ENCODE measurements at places on chromosomes 4 and X.
A peak's percentile ranks its signal among the peaks of the same experiment; 100 is the strongest.

DNA sequence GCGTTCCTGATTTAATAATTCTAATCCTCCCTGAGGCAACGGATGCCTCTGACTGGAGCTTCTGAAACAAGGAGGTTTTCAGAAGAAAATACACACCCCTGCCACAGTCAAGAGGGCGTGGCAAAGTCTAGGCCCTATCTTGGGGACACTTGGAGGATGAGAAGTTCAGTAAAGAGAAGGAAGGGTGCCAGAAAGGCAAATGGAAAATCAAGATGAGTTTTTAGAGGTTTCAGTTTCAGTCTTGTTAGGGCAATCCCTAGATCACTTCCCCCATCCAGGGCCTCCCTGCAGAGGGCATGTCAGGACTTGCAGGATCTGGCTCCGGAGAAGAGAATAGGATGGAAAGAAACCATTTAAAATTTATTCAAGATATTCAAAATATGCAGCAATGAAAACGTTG, 28.5 kb upstream of the FGF2 start:
- DNase-seq, result peak; percentile 54

- no peak for DNase-seq
These were observed 262.9 kb upstream of the IL1RAPL1 start for GRCh38 chrX:28324321-28324721.

- DNase-seq, result no peak
These were observed 112.1 kb downstream of the NR3C2 start for GRCh38 chr4:148330161-148330560.

GRCh38 chr4:38424151-38424871, 239.7 kb upstream of the KLF3 start:
- no peak for DNase-seq

DNA sequence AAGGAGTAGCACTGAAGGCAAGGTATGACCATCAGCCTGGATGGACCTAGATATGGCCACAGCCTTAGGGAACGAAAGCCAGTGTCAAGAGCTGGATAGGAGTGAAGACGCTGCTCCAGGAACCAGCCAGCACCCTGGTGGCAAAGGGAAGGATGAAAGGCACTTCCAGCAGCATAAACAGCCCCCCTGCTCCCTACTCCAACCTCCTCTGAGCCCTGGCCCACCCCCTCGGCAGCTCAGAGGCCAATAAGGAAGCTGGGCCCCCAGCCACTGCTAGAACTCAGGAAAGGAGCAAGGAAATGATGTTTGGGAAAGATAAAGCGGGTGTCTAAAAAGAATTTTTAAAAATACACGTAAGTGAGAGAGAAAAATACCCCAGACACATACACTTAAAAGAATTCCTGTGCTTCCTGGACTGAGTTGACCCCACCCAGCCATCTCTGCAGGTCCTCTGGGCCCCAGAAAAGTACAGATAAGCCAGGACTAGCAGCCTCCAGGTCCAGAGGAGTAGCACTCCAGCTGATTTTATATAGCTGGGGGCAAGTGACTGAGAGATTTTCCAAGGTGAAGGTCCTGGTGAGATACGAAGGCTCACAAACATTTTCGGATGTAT, 170.4 kb downstream of the SHROOM4 start:
- no peak for DNase-seq

- no peak for DNase-seq
These were observed 708.1 kb downstream of the GLUD2 start for GRCh38 chrX:121755541-121755940.

GRCh38 chr4:1113311-1114009, at the start of gene RNF212:
Gene RNF212 (minus strand): TSS chr4:1113564. CDS start chr4:1113464, 100 bp downstream.
- DNase-seq, result no peak

DNA sequence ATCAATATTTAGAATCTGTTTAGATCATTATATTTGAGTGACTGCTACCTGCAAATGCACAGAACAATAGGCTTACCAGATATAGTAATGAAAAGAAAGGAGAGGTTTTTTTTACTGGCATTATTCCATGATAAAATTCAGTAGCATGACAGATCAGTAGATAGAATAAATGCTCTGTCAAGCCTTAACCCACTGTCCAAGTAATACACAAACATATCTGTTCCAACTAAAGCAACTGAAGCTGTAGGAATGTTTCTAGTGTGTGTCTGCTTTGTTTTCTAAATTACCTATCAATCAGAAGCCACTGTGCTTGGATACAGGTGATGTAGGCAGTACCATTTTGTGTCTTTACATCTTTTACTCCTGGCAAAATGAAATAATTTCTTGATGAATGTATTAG, 604.6 kb downstream of the PCDH7 start:
- no peak for DNase-seq

GRCh38 chr4:108702960-108703359, 52.6 kb downstream of the OSTC start:
- no peak for DNase-seq

DNA sequence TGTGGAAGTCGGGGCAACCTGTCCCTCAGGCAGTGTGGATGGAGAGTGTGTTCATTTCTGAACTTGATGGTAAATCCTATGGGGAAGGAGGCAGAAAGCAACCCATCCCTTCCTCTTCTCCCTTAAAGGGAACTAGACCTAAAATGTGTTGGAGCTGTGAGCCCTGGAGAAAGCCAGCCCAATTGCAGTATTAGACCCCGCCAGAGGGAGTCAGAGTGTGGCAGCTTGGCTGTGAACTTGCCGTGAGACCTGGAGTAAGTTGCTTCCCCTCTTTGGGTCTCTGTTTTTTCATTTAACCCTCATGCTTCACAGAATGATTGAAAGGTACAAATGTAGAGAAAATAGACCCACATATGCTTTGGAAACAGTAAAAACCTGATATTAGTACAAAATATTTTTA, 108.7 kb upstream of the PAK3 start:
- no peak for DNase-seq

- DNase-seq, result no peak
These were observed 209.7 kb upstream of the NPY2R start for GRCh38 chr4:154998773-154999172.

- peak; percentile 34 for DNase-seq
These were observed 13.9 kb downstream of the TMEM165 start for GRCh38 chr4:55409468-55410171.

DNA sequence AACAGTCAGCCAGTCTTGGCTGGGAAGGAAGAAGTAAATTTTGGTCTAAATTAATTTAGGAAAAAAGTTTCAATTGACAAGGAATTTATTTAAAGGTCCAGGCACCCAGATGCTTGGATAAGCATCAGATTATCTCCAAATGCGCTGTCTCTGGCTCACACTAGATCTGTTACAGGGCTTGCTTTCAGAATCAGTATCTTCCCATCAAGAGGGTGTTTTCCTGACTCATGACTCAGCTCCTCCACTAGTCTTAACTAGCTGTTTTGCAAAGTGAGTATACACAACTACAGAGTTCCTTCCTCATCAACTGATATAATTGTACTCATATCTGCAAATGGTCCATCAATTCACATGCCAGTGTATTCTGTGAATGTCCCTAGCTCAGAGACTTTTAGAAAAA, 482.1 kb upstream of the CPEB2 start:
- no peak for DNase-seq

GRCh38 chr4:153522802-153523094, 56.6 kb downstream of the TMEM131L start:
- DNase-seq, result no peak

DNA sequence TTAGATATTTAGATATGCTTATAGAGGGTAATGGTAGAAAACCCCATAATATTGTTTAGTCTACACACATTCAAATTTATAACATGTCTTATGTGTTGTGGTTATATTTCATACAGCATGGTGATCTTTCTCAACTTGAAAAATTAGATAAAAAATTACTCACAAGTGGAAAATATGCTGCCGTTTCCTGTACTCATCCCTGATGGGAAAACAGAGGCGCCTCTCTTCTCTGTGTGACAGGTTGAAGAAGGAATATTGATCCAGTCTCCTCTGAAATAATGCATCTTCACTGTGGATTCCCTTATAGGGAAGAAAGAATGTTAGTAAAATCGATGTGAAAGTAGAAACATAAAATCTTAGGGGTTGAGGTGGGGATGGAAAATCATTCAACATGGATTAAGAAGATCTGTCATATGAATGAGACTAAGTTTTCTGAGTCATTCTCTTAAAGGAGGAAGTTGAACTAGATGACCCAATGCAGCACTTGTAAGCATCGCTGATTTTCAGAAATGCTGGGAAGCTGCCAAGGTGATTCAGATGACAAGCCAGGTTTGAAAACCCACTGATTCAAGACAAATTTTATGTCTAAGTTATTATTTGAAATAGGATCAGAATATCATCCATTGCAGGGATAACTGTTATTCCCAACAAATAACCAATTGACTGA, 70.7 kb downstream of the ANKRD50 start:
- DNase-seq, result no peak

DNA sequence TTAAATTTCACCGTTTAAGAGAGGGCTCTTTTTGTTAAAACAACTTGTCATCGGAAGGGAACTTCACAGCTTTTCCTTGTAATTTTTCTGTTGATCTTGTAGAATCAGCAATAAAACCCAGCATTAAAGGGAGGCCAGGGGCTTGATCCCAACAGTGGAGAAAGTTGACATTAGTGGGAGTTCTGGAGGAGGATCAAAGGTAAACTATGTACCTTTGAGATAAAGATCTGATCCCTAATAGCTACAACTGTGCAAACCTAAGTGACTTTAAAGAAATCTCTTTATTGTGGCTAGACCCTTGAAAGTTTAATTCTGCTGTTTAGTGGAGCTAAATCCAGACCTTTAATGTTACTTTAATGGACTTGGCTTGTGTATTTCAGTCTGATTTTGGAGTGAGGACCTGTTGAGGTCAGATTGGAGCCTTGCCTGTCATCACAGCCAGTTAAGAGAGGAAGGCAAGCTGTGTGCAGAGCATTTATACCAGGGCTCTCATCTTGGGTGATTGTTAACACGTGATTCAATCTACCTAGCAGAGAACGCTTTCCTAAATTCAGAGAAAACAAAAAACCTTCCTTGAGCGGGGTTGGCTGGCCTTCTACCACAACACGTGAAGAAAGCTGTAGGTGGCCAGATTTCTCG, 1.7 kb downstream of the DOCK11 start:
- DNase-seq, result no peak

DNA sequence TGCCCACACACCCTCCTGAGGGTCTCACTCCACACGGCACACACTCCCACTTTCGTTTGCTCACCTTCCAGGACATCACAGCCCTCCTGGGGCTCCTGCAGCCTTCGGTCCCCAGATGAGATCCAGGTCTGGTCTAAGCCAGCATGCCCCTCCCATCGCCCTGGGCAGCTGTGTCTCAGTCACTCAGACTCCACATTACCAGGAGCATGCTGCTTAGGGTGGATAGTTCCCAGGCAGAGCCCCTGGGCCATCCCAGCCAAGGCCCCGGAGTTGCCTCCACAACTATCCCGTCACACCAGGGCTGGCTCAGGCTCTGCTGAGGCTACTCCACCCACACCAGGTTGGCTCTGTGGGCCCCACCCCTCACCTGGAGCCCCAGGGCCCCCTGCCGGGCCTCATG, 50.4 kb upstream of the PSAPL1 start:
- DNase-seq, result no peak

- peak; percentile 16 for DNase-seq
These were observed 2.7 kb upstream of the TMSB4X start for GRCh38 chrX:12972243-12972642.

GRCh38 chr4:108651014-108651791, 804 bp downstream of the OSTC start:
- DNase-seq, result no peak

- no peak for DNase-seq
These were observed 1122.9 kb upstream of the PCDH10 start for GRCh38 chr4:132026166-132026565.

- no peak for DNase-seq
These were observed 37.8 kb downstream of the NPNT start for GRCh38 chr4:105933083-105933482.

DNA sequence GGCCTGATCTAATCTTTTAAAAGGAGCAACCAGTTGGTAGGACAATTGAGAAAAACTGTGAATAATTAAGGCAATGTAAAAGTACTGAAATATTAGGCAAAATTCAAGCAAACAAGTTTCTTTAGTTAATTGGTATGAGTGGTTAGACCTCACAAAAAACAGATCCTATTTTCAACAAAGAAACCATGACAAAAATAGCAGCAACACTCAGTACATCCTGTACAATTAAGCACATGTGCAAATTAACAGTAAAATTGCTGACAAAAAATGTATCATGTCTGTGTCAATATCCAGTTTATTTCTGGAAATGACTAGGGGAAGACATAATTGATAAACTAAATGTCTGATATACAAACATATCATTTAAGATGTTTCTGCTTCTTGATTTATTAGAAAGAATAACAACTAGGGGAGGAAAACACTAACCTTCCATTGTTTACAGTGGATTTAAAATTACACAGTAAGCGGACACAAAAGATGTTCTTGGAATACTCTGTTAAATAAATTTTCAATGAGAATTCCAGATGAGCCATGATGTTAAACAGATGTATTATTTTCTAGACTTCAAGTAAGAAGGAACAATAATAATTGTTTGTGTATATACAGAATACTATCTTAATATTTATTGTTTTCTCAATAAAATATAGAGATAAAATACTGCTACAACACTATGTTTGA, 638.9 kb downstream of the SPRY1 start:
- no peak for DNase-seq

DNA sequence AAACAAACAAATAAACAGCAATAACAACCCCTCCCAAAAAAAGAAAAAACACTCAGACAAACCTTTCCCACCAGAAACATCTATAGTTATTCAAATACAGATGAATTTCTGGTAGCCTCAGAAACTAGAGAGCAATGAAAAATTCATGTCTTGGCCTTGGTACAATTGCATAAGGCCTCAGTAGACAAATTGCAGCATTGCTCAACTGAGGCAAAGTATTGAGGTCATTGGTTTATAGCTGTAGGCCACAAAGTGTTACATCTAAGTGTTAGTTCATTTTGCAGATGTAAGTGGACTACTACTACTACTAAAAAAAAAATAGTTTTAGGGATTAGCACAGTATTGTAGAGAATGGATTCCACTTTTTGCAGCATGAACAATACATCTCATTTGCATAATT, 2268.3 kb downstream of the ARAP2 start:
- no peak for DNase-seq

GRCh38 chrX:22409418-22409817, 136.7 kb downstream of the CBLL2 start:
- DNase-seq, result no peak

DNA sequence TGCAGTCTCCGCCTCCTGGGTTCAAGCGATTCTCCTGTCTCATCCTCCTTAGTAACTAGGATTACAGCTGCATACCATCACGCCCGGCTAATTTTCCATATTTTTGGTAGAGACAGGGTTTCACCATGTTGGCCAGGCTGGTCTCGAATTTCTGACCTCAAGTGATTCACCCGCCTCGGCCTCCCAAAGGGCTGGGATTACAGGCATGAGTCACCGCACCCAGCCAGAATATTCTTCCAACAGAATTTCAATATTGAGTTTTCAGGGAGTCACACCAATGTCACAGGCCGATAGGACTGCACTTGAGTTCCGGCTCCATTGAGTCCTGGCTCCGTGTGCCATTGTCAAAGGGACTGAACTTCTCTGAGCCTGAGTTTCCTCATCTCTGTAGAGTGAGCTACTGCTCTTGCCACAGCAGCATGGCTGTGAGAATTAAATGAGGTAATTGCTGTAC, 82.9 kb downstream of the CLCN4 start:
- no peak for DNase-seq

- DNase-seq, result no peak
These were observed 5.2 kb downstream of the TLR3 start for GRCh38 chr4:186074189-186074588.

- DNase-seq, result no peak
These were observed 98.8 kb downstream of the CDS1 start for GRCh38 chr4:84681486-84682274.

GRCh38 chr4:110633358-110634341, 10.8 kb upstream of the PITX2 start:
- no peak for DNase-seq

All from cerebellar cortex (tissue), 1 donor.